ENCODE measurements at places on chromosomes 7 and 10.

DNA sequence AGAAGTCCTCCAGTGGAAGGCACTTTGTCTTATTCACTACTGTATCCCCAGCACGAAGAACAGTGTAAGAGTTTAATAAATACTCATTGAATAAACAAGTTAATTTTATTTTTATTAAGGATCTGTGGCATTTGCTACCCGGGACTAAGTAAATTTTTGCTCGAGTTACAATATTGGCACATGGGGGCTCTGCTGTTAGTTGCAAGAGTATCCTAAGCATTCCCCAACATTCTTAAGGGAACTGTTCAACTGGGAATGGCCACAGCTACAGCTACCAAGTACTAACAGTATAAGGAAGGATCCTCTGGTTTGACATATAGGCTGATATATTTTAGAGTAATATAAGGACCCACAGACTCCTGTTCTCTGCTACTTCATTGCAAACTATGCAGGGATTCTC lies 8.7 kb upstream of the LRRTM3 start:
- no peak for DNase-seq

GRCh38 chr7:38872202-38872601 lies 36.8 kb downstream of the VPS41 start:
- DNase-seq, result peak; percentile 10

- DNase-seq, result no peak
Measured at GRCh38 chr7:20114468-20114867, 102.7 kb downstream of the MACC1 start.

DNA sequence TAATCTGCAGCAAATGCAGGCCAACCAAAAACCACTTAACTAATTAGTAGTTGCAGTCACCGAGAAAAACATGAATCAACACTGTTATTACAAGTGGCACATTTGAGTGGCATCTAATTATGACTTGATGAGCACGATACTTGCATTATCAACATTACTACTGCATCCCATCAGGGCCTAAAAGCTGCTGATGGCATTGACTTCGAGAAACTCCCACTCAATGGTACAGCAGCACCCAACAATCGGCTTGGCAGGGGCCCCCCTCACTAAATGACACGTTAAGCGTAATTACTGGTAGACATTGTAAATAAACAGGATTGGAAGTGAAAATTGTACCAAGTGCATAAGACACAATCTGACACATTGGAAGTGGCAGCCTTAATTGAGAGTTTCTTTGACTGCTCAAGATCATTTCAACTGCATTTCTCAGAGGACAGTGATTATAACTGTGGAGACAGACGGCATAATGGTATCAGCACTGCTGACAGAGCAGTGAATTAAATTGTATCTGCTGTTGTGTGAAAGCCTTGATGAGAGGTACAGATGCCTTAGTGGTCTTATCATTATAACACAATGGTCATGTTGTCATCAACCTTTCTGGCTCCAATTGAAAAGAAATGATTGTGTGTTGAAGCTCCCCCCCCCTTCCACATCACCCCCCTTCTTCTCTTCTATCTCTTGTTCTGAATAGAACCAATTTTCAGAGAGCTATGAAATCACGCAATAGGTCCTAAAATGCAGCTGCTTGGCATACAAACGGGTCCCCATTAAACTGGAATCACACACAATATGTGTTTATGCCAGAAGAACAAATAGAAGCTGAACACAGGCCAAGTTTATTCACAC lies 43.4 kb downstream of the SHTN1 start:
- DNase-seq, result no peak

- DNase-seq, result no peak
Measured at GRCh38 chr7:70583965-70584883, 547.7 kb upstream of the GALNT17 start.

GRCh38 chr7:147509035-147509501 lies 1081.5 kb upstream of the C7orf33 start:
- DNase-seq, result no peak

DNA sequence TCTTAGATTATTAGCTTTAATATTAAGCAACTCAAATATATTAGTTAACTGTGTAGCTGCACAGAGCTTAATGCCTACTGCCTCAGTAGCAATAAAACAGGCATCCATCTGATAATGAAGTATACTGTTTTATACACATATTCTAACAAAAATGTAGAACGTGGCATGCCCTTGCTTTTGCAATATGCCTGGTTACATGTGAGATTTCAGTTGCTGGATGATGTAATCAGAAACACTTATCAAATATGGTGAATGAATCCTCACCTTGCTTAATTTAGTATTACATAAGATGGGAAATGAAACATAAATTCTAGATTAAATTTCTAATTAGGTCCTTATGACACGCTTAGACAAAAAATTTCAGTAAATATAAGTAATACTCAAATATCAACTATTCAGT lies 8.0 kb downstream of the DNAJC1 start:
- no peak for DNase-seq

DNA sequence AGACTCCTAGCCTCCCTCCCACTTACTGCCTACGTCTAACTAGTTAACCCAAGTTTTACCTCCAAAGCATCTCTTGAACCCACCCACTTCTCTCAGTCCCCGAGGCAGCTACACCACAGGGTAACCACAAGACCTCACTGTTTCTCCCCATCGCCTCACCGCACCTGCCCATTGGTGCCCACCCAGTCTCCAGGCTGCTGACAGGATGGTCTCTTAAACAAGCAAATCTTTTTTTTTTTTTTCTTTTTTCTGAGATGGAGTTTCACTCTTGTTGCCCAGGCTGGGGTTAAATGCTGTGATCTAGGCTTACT lies 47.0 kb downstream of the DENND2A start:
- no peak for DNase-seq

DNA sequence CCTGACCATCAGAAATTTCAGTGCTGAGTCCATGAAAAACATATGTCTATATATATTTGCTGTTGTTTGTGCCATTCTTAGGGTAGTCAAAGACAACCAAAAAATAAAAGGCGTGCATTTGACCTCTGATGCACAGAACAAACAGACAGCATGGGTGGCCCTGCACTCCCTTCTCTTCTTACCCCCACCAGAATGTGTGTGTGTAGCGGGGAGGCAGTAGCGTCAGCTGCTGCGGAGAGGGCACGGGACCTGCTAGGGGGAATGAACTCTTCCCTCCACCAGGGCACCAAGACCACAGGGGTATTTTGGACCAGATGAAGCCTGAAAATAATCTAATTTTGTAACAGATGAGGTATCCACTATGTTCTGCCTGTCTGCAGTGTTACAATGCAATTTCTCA lies 277.7 kb upstream of the ZNF32 start:
- no peak for DNase-seq

GRCh38 chr10:131354380-131354779 lies 42.9 kb upstream of the TCERG1L start:
- DNase-seq, result no peak
